ENCODE measurements at places on chromosomes 12 and 14.

DNA sequence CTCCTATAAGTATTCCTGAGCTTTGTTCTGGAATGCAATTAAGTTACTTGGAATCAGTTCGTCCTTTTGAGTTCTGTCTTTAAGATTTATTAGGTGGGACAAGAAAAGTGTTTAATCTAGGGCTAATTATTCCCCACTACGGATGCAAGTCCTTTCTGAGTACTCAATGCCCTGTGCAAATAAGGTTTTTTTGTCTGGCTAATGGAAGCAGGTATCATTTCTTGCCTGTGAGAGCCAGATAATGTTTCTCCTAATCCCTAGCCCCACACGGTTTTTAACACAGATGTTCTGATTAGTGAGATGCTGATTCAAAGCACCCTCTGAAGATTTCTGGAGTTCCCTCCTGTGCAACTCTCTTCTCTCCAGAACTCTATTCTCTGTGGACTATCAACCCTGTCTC is 296.6 kb upstream of the PRICKLE1 start:
- DNase-seq = no peak

DNA sequence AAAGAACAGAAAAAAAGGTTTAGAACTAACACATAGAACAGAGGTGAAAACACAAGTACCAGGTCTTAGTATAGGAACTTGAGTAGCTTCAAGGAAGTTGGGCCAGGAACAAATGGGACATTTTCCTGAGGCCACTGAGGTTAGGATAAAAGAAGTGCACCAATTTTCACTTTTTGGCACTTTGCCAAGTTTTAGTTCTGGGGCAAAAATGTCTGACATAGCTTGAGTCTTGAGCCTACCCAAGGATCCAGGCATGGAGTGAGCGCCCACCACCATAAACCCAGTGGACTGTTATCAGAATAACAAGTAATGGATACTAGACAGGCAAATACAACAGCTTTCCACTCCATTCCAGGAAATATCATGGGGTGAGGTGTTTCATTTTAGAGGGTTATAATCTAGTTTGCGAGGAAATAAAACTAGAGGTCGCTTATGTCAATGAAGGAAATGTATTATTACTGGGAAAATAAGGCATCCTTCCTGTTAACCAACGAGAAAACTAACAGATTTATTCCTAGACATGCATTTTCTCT is 199.7 kb upstream of the HMGA2 start:
- no peak for DNase-seq

GRCh38 chr12:130016194-130016593 is 112.4 kb upstream of the TMEM132D start:
- DNase-seq = no peak

GRCh38 chr12:27253347-27253746 is 9.3 kb downstream of the STK38L start:
- no peak for DNase-seq

DNA sequence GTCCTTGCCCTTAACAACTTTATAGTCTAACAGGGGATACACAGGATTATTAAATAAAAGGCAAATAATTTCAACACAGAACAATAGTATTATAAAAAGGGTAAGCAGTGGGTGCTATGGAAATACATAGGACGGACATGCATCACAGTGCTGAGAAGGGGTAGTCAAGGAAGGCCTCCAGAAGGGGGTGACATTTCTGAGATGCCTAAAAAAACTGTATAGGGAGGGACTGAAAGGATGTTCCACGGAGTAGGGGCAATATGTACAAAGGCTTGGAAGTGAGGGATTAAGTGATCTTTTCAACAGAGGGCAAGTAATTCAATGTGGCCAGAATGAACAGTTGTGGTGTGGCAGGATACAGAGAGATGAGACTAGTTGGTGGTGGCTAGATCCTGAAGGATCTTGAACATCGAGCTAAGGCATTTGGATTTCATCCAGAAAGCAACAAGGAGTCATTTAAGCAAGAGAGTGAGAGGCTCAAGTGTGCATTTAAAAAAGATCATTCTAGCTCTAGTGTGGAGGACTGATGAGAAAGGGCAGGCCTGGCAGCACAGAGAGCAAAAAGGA is 8.9 kb upstream of the ATP5MC2 start:
- DNase-seq = no peak

- no peak for DNase-seq
Observed at GRCh38 chr12:550473-551260, 90.9 kb downstream of the B4GALNT3 start.

DNA sequence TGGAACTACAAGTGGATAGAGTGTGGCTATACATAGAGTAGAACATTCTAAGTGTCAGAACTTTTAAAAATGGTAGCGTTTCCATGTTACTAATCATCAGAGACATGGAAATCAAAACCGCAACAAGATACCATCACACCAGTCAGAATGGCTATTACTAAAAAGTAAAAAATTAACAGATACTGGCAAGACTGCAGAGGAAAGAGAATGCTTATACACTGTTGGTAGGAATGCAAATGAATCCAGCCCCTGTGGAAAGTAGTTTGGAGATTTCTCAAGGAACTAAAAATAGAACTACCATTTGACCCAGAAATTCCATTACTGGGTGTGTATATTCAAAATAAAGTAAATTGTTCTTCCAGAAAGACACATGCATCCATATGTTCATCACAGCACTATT is 518.6 kb downstream of the NELL2 start:
- no peak for DNase-seq

GRCh38 chr12:91332302-91332701 is 149.7 kb upstream of the DCN start:
- peak; percentile 22 for DNase-seq

DNA sequence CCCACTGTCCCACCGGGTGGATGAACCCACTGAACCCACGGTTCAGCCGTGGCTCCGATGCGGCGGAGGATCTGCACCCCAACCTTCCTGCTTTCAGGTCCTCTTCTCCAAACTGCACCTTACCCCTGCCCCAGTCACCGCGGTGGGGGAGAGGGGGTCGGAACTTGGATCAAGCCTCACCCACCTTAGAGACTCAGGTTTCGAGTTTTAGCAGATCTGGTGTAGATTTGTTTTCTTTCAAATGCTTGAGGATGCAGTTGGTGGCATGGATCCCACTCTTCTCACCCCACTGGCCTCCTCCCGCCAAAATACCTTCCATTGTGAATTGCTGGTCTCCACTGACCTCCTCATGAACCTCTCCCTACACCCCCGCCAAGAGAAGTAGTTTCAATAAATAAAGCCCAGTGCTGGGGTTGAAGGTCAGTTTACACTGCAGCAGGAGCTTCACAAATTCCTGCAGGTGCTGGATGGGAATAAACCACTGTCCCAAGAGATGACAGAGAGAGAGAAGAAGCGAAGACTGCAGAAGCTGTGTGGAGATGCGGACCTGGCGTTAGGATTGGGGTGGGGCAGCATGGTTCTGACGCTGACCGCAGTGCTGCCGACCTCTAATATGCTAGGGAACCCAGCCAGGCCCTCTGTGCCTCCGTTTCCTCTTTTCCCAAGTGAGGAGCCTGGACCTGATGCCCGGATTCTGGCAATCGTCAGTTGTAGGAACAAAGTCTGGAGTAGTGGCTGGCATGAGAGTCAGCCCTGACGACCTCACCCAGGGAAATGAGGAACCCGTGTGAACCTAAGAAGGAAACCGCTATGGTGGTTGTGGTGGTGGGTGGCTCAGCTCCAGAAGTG is 7.4 kb downstream of the TTC6 start:
- no peak for DNase-seq

DNA sequence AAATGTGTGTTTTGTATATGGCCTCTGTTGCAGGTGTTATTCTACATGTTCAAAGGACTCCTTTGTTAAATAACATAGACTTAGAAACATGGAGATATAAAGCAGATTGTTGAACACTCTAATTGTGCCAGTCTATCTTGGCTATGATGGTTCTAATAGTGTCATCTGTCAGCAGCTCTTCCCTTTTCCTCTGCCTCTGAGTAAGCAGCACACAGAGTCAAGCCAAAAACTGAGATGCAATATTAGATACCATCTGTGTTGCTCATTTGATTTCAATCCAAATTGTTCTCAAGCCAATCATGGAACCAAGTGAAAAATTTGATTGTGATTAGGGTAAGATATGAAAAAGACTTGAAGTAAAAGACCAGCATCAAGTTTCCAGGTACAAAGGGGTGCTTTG is 871.1 kb upstream of the MGAT4C start:
- peak; percentile 61 for DNase-seq

DNA sequence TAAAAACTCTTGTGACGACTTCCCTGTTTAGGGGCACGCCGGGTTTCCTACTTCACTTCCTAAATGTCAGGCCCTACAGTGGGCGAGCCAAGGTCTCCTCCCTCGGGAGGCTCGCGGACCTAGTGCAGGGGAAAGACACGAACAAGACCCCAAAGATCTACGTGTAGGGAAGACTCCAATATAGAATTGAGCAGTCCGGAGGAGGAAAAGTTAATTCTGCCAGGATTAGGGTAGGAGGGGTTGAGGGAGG is 564 bp downstream of the ATXN3 start:
- no peak for DNase-seq

DNA sequence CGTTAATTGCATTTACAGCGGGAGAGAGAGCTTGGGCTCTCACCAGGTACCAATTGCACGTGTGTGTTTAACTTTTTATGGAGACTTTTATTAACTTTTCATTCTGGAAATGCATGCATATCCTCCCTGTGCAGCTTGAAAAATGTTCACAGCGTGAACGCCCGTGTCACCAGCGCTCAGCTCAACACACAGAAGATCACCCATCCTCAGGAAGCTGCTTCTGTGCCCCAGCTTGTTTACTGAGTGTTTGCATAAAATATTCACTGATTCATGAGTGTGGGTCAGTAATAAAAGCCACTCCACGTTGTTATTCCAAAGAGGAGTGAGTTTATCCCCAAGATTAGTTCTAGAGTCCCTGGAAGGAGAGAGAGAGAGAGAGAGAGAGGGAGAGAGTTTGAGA is 75.5 kb upstream of the FZD10 start:
- no peak for DNase-seq

DNA sequence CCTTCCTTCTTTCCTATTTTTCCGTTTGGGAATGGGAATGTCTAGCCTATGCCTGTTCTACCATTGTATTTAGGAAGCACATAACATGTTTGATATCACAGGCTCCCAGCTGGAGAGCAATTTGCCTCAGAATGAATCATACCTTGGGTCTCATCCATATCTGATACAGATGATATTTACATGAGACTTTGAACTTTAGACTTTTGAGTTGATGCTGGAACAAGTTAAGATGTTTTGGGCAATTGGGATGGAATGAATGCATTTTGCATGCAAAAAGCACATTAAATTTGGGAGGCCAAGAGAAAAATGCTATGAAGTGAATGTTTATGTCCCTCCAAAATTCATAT is 61.9 kb upstream of the BEGAIN start:
- DNase-seq = peak; percentile 70

DNA sequence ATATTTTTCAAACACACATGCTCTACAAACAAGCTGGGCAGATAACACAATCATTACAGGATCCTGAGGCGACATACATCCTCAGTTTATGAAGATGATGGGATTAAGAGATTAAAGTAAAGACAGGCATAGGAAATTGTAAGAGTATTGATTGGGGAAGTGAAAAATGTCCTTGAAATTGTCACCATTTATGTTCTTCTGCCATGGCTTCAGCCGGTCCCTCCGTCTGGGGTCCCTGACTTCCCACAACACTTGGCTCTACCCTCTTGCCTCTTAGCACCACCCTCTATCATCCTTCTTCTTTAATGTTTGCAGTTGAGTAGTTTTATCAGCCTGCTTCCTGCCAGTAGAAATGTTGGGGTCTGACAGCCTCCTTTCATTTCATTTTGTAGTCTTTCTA is 244.4 kb downstream of the DAD1 start:
- DNase-seq = no peak

GRCh38 chr14:94612580-94613554 is 676 bp downstream of the SERPINA3 start:
- DNase-seq = no peak

DNA sequence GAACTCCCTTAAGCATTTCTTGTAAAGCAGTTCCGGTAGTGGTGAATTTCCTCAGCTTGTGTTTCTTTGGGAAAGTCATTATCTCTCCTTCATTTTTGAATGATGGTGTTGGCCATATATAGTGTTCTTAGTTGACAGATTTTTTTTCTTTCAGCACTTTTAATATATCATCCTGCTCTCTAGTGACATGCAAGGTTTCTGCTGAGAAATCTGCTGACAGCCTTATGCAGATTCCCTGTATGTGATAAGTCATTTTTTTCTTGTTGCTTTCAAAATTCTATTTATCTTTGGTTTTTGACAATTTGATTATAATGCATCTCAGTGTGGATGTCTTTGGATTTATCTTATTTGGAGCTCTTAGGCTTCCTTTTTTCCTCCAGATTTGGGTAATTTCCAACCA is 135.7 kb downstream of the PTPRO start:
- DNase-seq = no peak

- peak; percentile 71 for DNase-seq
Observed at GRCh38 chr14:98578204-98578603, 693.8 kb downstream of the BCL11B start.

- DNase-seq = peak; percentile 28
Observed at GRCh38 chr12:116427200-116427930, 131.8 kb upstream of the MAP1LC3B2 start.

DNA sequence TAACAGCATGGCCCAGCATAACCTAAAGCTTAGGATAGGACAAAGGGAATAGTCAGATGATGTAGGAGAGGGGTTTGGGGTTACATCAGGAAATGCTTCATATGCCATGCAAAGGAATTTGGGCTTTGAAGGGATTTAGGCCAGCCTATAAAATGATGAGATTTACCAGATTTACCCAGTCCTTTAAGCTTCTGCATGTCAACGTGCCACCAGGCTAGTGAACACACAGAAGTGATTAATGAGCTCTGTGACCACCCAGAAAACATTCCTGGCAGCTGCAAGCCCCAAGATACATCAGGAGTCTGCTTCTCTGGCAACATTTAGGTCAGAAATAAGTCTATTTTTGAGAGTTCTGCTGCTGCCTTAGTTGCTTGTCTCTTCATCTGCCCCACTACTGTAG is 118.3 kb downstream of the LRIG3 start:
- DNase-seq = peak; percentile 37

DNA sequence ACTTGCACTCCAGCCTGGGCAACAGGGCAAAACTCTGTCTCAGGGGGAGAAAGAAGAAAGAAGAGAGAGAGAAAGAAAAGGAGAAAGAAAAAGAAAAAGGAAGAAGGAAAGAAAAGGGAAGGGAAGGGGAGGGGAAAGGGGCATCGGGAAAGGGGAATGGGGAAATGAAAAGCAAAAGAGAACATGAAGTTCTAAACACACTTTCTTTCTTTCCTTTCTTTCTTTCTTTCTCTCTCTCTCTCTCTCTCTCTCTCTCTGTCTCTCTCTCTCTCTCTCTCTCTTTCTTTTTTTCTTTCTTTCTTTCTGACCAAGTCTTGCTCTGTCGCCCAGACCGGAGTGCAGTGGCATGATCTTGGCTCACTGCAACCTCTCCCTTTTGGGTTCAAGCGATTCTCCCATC is 76.9 kb downstream of the RPS6KA5 start:
- no peak for DNase-seq

- no peak for DNase-seq
Observed at GRCh38 chr12:113831476-113831875, 134.6 kb downstream of the RBM19 start.

DNA sequence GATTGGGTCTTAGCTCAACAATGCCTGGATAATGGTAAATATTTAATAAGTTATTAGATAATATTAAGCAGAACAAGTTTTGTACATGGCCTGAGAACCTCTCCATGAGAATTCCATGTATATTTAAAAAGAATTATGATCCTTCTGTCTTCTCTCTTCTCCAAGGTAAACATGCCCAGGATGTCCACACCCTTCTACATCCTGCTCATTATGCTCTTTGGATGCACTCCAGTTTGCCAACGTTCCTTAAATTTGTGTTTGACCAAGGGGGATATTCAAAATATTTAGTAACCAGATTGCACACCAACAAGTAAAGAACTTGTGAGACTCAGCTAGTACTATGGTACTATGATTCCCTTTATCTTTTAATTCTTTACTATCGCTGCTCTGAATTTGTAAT is 44.8 kb upstream of the ERGIC2 start:
- DNase-seq = no peak
